ENCODE measurements at places on chromosomes 6 and 20. TPM values are rescaled to one million over a fixed set of nuclear protein-coding genes. Genes with fewer than 3 reads are reported as not detected.

DNA sequence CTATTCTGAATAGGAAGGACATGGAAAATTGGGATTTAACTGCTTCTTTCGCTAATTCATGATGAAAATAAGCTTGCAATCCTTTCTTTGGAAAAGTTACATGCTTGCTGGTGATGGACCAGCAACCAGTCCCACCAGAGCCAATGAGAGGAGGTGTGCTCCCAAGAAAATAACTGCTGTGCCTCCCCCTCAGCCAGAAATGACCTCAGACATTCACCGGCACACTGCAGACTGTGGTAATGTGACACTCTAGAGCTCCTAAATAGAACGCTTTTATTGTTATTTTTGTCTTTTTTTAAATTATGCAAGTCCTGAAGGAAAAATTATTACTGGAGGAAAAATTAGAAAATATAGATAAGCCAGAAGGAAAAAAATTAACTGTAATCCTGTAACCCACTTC, 2.6 kb downstream of the PYGB start:
- H3K36me3 ChIP-seq, result peaks cover 1% of the 10 kb centered on the region
- H3K27ac ChIP-seq, result peak overlapping the region; percentile 83
- H3K4me1 ChIP-seq, result peaks cover 75% of the 10 kb centered on the region
- no peak for DNase-seq
- H3K4me3 ChIP-seq, result peak overlapping the region; percentile 84
- no peaks in the 10 kb centered on the region for H3K27me3 ChIP-seq

- H3K4me1 ChIP-seq, result peaks cover 59% of the 10 kb centered on the region
- H3K36me3 ChIP-seq, result no peaks in the 10 kb centered on the region
- no peak overlapping the region for H3K27ac ChIP-seq
- no peaks in the 10 kb centered on the region for H3K27me3 ChIP-seq
- no peak overlapping the region for H3K4me3 ChIP-seq
- DNase-seq, result no peak
Observed at GRCh38 chr6:52420668-52421358, 671 bp downstream of the EFHC1 start.

DNA sequence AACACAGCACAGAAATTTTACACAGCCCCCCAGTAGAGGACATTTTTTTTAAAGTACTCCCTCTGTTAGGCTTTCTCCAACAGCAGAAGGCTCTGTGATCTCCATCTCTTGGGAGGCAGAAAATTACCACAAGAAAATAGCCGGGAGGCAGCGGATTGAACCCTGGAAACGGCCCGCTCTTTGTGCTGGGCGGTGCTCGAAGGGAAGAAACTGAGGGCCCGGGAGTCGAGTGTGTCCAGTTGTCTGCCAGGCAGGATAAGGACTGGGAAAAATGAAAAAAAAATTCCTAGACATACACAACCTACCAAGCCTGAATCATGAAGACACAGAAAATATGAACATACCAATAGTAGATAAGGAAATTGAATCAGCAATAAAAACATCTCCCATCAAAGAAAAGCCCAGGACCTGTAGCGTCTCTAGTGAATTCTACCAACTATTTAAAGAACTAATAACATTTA, 31.5 kb downstream of the POM121L2 start:
- peak overlapping the region; percentile 84 for H3K4me3 ChIP-seq
- H3K27me3 ChIP-seq, result peaks cover 29% of the 10 kb centered on the region
- DNase-seq, result no peak
- peaks cover 2% of the 10 kb centered on the region for H3K36me3 ChIP-seq
- H3K27ac ChIP-seq, result peak overlapping the region; percentile 65
- peaks cover 23% of the 10 kb centered on the region for H3K4me1 ChIP-seq

- no peaks in the 10 kb centered on the region for H3K27me3 ChIP-seq
- H3K27ac ChIP-seq, result no peak overlapping the region
- DNase-seq, result no peak
- no peaks in the 10 kb centered on the region for H3K4me1 ChIP-seq
Observed at GRCh38 chr6:30227242-30227722, 14.1 kb upstream of the TRIM26 start.

- no peaks in the 10 kb centered on the region for H3K36me3 ChIP-seq
- H3K4me1 ChIP-seq, result peaks cover 10% of the 10 kb centered on the region
- no peak overlapping the region for H3K4me3 ChIP-seq
- H3K27ac ChIP-seq, result no peak overlapping the region
- no peak for DNase-seq
Observed at GRCh38 chr6:169340395-169340794, 86.7 kb upstream of the THBS2 start.

- no peak for DNase-seq
- H3K4me1 ChIP-seq, result peaks cover 52% of the 10 kb centered on the region
- H3K4me3 ChIP-seq, result no peak overlapping the region
- H3K27me3 ChIP-seq, result no peaks in the 10 kb centered on the region
- no peak overlapping the region for H3K27ac ChIP-seq
Observed at GRCh38 chr6:51613558-51613957, 473.9 kb downstream of the PKHD1 start.

- no peaks in the 10 kb centered on the region for H3K36me3 ChIP-seq
- H3K27ac ChIP-seq, result no peak overlapping the region
- no peak overlapping the region for H3K4me3 ChIP-seq
- DNase-seq, result no peak
- peaks cover 16% of the 10 kb centered on the region for H3K27me3 ChIP-seq
Observed at GRCh38 chr6:85000001-85000400, 235.6 kb upstream of the TBX18 start.

DNA sequence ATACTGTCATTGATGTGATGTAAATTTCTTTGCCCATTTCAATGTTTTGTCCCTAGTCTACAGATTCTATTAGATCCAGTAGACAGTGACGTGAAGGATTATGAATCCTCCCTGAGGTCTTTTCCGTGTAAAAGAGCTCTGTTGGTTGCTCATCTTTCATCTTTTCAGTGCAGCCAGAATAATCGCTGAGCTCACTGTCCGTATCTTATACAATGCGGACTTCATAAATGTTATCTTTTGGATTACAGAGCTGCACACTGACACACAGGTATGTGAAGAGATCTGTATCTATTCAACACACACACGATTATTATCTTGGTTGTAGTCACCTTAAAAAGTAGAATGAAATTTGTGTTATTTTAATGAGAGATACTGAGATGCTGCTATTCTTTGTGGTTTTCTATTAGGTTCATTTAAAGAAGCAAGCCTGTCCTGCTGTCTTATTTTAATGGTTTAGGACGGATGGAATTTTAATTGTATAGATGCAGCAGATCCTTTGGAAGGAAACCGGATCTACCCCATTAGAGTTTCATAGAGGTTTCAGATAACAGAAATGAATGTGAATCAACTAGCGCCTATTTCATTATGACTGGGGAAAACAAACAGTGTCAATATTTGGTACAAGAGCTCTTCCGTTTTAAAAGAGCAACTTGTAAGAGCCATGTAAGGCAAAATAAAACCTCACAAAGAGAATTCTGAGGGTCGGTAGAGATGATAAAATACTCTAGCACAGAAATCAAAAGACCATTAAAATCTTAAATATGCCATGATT, 79.4 kb downstream of the BMP6 start:
- H3K4me1 ChIP-seq, result no peaks in the 10 kb centered on the region
- H3K27me3 ChIP-seq, result peaks cover 14% of the 10 kb centered on the region
- H3K4me3 ChIP-seq, result no peak overlapping the region
- no peak for DNase-seq
- H3K36me3 ChIP-seq, result no peaks in the 10 kb centered on the region

DNA sequence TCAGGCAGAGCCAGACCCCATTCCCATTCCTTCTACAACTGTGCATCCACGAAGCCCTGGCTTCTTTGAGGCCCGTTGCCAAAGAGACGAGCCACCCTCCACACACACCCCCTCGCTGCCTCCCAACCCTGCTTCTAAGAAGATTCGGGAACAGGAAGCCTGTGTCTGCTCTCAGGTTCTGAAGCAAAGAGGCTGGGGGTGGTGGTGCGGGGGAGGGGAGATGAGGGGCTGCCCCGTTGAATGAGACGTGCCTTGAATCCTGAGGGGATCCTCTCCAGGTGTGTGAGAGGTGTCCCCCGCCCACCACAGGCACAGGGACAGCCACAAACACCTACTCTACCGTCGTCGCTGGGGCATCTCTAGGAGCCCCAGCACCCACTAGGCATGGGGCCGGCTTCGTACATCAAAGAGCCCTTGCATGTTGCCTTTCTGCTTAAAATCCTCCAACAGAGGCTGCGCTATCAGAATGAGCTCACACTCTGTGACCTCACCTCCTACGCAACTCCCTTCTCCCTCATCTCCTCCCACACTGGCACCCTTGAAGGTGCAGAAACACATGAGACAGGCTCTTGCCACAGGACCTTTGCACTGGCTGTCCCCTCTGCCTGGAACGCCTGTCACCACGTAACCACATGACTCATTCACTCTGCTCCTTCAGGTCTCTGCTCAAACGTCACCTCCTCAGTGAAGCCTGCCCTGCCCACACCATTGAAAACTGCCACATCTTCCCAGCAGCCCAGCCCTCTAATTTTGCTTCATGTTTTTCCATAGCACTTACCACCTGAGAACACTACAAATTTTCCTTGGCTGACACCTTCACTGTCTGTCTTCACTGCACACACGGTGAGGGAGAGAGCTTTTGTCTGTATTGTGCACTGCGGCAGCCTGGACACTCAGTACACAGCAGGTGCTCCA, 58.5 kb downstream of the PREX1 start:
- H3K27me3 ChIP-seq, result peaks cover 10% of the 10 kb centered on the region
- no peaks in the 10 kb centered on the region for H3K4me1 ChIP-seq
- H3K36me3 ChIP-seq, result peaks cover 3% of the 10 kb centered on the region
- DNase-seq, result no peak
- no peak overlapping the region for H3K4me3 ChIP-seq
- no peak overlapping the region for H3K27ac ChIP-seq

DNA sequence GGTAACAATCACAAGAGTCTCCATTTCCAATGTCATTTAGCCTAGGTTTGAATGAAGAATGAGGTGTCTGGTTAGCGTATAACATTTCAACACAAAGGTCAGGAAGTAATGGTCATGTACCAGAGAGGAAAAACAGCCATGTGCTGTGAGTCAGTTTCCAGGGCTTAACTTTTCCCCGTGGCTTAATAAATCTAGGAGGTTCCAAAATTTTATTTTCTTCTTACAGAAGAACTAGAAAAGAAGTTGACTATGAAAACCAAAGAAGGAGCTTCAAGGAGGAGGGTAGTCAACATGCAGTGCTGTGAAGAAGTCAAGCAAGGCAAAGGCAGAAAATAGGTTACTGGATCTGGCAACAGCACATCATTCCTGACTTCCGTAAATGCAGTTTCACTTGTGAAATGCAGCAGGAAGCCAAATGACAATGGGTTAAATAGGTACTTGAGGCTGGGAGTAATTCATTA, 8.4 kb upstream of the GABRR2 start:
- no peak overlapping the region for H3K27ac ChIP-seq
- no peaks in the 10 kb centered on the region for H3K4me1 ChIP-seq
- no peak for DNase-seq
- no peak overlapping the region for H3K4me3 ChIP-seq
- peaks cover 19% of the 10 kb centered on the region for H3K36me3 ChIP-seq
- H3K27me3 ChIP-seq, result no peaks in the 10 kb centered on the region

DNA sequence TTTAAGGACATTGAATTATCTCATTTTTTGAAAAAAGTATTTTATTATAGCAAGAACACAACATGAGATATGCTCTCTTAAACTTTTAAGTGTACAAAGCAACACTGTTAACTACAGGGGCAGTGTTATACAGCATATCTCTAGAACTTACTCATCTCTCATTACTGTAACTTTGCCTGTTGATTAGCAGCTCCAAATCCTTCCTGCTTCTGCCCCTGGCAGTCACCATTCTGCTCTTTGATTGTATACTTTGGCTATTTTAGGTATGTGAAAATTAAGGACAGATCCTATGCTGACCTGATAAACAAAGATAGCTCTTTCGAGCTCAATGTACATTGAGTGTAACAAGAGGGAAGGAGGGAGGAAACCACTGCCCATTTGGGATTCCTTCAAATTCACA, 1349.8 kb upstream of the GJE1 start:
- no peak for DNase-seq
- H3K36me3 ChIP-seq, result no peaks in the 10 kb centered on the region
- no peak overlapping the region for H3K27ac ChIP-seq
- H3K4me3 ChIP-seq, result no peak overlapping the region

- peaks cover 7% of the 10 kb centered on the region for H3K27me3 ChIP-seq
- no peaks in the 10 kb centered on the region for H3K36me3 ChIP-seq
- no peak overlapping the region for H3K27ac ChIP-seq
Observed at GRCh38 chr6:81084776-81085430, 667.6 kb downstream of the TENT5A start.

DNA sequence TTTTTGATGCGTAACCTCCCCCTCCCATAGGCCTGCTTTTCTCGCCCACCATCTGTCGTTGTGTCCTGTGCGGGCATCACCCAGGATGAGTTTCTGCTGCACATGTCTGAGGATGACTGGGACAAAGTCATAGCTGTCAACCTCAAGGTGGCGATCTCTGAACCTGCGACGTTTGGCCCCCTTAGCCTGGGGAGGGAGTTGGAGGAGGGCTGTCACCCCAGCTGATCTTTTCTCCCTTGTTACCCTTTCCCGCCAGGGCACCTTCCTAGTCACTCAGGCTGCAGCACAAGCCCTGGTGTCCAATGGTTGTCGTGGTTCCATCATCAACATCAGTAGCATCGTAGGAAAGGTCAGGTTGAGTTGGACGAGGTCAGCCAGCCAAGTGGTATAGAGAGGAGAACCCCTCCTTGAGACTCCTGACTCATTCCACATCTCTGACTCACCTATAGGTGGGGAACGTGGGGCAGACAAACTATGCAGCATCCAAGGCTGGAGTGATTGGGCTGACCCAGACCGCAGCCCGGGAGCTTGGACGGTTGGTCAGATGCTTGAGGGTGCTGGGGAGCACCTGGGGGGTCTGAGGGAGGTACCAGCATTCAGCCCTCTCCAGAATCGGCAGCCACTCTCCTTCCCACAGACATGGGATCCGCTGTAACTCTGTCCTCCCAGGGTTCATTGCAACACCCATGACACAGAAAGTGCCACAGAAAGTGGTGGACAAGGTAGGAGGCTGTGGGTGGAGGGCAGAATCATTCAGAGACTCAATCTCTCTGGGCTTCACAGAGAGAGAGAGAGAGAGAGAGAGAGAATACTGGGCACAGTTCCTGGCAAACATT, 954 bp downstream of the HSD17B8 start:
- H3K27me3 ChIP-seq, result no peaks in the 10 kb centered on the region
- H3K36me3 ChIP-seq, result peaks cover 33% of the 10 kb centered on the region
- H3K4me1 ChIP-seq, result peaks cover 72% of the 10 kb centered on the region
- no peak for DNase-seq
- H3K27ac ChIP-seq, result peak overlapping the region; percentile 93

Gene MLN
- total RNA-seq, result not detected

Gene MDC1
- total RNA-seq, result 25.5 TPM

Gene PLA2G7
- total RNA-seq, result not detected

Gene SLC17A1
- total RNA-seq, result not detected

Gene GTSF1L
- not detected for total RNA-seq

Gene SCUBE3
- total RNA-seq, result 96.6 TPM

Gene KIFC1
- total RNA-seq, result 8.1 TPM

Gene LAMP5
- 2.9 TPM for total RNA-seq

Gene PET117
- total RNA-seq, result 8.2 TPM
